ENCODE measurements at places on chromosomes 12 and 14.

- no peak for DNase-seq
Measured at GRCh38 chr14:29851397-29851796, 76.2 kb downstream of the PRKD1 start.

DNA sequence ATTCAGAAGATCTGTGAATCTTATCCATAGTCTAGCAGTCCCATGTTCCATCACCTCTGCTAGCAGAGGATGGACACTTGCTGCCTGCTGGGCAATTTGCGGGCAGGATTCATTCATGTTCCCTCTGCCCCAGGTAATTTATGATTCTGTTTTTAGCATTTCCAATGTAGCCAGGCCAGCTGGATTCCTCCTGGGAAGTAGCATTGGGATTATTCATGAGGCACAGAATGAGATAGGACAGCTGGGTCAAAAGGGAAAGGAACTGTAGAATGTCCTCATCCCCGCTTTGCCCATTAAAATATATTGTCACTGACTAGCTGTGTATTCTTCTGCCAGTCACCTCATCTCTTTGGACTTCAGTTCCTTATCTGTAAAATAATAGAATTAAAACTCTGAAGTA lies 68.7 kb downstream of the SLC35F4 start:
- DNase-seq: no peak

DNA sequence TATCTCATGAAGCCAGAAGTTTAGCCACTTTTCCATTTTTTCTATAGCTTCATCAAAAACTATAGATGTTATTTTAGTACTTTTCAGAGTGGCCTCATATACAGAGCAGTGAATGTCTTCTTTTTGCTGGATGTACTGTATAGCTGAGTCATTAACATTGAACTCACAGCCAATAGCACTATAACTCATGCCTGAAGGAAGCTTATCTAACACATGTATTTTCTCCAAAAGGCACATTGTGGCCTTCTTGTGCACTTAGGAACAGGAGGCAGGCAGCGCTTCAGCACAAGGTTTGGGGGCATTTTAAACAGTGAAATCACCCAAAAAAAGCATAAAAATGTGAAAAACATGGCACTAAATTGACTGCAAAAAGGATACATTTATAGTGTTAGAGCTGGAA lies 336.8 kb upstream of the TMTC1 start:
- DNase-seq: no peak

DNA sequence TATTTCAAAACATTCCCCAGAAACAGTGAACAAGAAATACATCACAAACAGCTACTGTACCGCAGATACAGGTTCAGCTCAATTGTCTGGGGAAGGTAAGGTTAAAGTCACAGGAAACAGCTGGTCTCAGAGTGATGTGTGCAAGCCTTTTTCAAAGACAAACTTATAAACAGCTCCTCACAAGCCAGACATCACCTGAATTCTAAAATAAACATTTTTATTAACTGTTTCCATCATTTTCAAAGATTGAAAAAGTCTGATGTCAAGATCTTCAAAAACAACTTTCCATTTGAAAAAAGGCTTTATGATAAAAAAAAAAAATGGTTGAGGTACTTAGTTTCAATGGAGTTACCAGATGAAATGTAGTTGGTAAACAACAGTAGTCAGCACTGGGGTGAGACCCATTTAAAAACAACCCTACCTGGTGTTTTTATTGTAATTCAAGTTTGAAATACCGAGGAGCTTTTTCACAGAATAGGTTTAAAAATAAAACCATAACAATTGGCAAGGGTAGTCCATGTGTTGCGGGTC lies 4.0 kb downstream of the BTG1 start:
- DNase-seq: no peak

GRCh38 chr12:63880742-63881263 lies 36.3 kb downstream of the SRGAP1 start:
- no peak for DNase-seq

DNA sequence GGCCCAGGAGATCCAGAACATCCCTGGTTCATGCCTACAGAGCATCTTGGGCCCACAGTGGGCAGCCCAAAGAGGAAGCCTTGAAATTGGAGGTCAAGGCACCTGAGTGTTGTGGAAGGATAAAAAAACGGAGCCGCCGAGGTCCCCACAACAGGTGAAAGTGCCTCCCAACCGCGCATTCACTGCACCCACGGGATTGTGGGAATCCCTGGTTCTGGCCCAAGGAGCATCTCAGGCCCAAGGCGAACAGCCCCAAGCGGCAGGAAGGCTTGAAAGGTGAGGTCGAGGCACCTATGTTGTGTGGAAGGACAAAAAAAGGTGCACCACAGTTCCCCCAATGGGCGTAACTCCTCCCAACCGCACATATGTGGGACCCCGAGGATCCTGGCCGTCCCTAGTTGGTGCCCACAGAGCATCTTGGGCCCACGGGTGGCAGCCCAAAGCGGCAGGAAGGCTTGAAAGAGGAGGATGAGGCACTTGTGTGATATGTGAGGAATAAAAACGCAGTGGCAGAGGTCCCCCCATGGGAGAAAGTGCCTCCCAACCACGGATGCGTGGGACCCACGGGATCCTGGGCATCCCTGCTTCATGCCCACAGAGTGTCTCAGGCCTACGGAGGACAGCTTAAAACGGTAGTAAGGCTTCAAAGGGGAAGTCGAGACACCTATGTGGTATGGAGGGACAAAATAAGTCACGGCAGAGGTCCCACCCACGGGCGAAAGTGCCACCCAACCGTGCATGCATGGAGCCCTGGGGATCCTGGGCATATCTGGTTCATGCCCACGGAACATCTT lies 583.9 kb downstream of the ALG10 start:
- no peak for DNase-seq

GRCh38 chr12:19894803-19895202 lies 455.5 kb downstream of the AEBP2 start:
- DNase-seq: no peak

GRCh38 chr14:75984674-75985073 lies 889 bp upstream of the IFT43 start:
- no peak for DNase-seq

GRCh38 chr12:10632226-10632625 lies 18.8 kb upstream of the MAGOHB start:
- DNase-seq: no peak

DNA sequence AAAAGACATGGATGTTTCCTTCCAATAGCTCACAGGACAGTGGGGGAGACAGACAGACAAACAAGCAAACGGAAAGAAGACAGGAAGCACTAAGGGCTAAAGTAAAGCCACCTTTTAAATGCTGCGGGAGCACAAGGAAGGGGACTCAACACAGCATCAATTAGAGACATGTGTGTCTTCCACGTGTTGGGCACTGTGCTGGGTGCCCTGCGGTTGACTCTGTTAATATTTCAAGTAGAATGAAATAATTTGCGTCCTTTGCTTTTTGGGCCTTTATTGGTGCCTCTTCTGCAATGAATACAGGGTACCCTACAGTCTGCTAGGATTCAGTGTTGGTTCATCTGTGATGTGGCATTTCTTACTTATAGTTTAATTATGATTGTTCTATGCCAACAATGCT lies 90.9 kb upstream of the CPM start:
- no peak for DNase-seq

DNA sequence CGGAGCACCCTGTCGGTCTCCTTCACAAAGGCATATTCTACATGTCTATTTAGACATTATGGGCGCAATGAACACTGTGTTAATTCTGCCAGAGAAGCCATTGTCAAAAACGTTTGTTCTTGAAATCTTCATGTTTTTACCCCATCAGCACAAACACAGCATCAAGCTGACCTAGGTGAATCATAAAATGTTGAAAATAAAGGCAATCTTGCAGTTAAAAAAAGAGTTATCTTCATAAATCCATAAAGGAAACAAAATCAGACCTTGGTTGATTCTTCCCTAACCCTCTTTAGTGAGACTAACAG lies 154.9 kb downstream of the DIO2 start:
- no peak for DNase-seq

- no peak for DNase-seq
Measured at GRCh38 chr12:132986885-132987225, 688 bp downstream of the ZNF26 start.

DNA sequence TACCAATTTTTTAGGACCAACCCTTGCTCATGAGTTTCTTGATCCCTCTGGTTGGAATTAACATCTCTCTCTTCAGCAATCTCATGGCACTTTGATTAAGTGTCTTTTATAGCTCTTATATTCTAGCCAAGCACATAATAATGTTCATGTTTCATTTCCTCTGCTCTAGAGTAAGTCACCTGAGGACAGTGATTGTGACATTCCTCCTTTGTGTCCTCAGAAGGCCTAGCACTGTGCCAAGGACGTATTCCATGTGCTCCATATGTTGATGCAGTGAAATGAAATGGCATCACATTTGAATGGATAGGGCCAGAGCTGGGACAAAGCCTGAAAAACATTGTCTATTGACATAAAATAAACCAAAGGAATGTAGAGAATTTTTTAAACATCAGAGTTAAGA lies 322.8 kb upstream of the PRICKLE1 start:
- DNase-seq: no peak

- no peak for DNase-seq
Measured at GRCh38 chr12:104656921-104657320, 200.2 kb downstream of the CHST11 start.

DNA sequence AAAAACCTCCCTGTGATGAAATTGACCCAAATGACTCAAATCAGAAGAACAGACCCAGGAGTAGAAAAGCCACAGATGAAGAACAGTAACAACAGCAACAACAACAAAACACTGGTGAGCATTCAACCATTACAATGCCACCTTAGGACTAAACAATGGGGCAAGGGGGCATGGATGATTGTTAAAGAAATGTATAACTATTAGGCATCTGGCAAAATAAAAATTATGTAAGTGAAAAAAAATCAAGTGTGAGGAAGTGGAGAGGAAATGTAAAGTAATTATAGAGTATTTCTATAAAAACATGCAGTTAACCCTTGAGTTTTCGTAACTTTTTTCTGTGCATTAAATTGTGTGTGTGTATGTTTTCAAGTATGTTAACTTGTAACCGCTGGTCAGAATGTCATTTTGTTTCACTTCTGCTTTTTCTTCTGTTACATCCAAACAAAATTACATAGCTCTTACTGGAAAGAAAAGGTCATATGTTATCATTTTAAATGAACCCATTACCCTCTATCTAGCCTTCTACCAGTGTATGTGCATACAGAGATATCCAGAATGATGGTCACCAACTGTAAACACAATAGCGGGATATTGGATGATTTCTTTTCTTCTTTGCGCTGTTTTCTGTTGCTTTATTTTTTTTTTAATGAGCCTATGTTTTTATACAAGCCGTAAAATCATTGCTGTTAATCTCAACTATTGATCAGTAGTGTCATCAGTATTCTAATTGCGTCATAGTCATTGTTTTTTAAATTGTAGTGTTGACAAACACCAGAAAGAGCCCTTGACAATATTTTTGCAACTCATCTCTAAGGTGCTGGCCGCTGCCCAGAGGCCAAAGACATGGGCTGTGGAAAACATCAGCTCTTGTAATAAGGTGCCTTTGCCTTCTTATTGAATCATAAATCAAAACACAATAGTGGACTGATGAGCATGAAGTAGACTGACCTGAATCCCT lies 170.6 kb downstream of the CRADD start:
- DNase-seq: no peak
